ENCODE measurements at places on chromosomes 1 and 21.

- no peak for DNase-seq
Measured at GRCh38 chr1:167369175-167369574, 148.5 kb downstream of the POU2F1 start.

- DNase-seq = peak; percentile 39
Measured at GRCh38 chr1:33470495-33471012, 1.9 kb upstream of the ZSCAN20 start.

DNA sequence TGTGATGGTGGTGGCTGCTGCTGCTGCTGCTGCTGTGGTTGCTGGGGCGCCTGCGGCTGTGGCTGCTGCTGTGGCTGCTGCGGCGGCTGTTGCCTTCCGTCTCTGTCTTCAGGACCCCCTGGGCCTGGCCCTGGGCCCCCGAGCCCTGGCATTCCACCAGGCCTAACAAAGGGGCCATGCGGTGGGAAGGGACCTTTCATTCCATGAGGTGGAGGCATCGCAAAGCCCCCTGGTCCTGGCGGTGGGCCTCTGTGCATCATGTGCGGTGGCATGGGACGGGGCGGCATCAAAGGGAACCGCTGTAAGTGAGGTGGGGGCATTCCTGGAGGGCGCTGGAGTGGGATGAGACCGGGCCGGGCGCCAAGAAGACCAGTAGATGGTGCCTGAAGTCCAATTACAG is 12.4 kb downstream of the SOD1 start:
- DNase-seq = no peak

GRCh38 chr1:170893655-170894297 is 41.6 kb upstream of the MROH9 start:
- no peak for DNase-seq

DNA sequence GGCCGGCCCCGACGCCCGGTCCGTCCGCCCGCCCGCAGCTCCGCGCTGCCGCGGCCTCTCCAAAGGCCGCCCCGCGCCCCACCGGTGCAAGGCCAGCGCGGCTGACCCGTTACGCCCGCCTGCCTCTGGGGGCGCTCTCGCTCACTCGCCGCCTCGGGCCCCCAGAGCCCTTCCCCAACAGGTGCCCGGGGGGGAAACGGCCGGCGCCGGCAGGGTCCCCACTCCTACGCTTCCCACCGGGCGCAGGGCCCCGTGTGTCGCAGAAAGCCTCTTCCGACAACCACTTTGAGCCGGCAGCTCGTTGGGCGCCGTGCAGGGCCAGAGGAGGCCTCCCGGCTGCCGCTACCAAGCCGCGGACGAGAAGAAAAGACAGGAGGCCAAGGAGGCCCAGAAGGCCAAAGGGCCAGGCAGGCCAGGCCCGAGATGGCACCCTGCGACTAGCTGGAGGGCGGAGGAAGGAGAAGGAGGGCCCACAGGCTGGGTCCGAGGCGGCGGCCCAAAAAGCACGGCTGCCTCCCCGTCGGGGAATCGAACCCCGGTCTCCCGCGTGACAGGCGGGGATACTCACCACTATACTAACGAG is 64.9 kb upstream of the FCGR2A start:
- DNase-seq = peak; percentile 75

DNA sequence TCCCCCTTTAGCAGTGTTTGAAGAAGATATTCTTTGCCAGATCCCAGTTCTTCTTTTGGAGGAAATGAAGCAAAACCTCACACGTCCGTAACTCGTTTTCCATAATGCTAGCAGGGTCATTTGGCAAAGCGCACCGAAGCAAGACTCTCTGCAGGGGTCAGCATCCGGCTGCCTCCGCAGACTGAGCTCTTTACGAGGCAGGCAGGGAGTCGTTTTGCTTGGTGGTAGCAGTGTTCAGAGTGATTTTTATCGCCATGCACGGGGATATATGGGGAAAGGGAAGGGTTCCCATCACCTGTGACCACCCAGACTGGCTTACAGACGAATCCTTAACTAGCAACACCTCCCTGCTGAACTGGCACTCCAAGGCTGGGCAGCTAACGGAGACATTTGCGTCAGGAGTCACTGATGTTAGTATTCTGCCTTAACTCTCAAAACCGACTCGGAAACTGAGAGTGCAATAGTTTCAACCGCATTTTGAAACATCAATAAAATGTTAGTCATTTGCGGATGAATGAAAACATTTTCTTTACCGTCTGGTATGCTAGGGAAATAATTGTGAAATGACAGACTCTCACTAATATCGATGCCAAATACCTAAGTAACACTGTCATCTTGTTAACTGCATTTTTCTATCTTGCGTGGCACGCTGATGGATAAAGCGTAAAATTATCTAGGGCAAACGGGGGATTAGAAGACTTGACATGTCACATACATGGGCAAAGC is 2.2 kb upstream of the NEGR1 start:
- DNase-seq = no peak

- DNase-seq = no peak
Measured at GRCh38 chr21:38875694-38876492, 70.2 kb downstream of the ETS2 start.

DNA sequence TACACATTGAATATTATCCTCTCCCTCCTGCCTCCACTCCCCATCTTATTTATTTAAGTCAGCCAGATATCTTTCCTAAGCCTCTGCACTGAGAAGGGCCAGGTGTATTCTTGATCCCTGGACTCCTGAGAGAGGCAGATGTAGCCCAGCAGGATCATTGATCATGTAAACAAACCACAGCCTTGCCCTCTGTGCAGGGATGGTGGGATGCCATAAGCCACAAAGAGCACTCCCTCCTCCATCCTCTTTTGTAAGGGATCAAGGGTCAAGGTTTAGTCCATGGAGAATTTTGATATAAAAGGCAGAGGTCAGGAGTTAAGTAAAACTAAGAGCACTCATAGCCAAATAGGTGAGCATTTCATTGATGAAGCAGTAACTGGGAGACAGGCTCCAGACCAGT is 17.3 kb downstream of the PHGDH start:
- DNase-seq = no peak

GRCh38 chr1:115496904-115497527 is 144.8 kb upstream of the VANGL1 start:
- DNase-seq = no peak

DNA sequence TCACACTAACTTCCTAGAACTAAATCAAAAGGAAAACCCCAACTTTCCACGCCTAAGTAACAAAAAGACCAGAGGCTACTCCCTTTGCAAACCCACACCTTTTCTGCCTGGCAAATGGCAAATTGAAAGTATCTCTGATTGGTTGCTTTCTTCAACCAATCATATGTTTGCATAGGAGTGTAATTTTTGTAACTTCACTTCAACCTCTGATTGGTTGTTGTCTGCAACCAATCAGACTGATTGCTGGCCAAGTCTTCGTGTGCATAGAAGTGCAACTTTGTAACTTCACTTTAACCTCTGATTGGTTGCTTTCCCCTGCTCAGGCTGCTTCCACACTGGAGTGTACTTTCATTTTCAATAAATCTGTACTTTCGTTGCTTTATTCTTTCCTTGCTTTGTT is 36.9 kb upstream of the PADI2 start:
- no peak for DNase-seq

GRCh38 chr1:107535091-107535490 is 394.3 kb downstream of the NTNG1 start:
- DNase-seq = no peak

DNA sequence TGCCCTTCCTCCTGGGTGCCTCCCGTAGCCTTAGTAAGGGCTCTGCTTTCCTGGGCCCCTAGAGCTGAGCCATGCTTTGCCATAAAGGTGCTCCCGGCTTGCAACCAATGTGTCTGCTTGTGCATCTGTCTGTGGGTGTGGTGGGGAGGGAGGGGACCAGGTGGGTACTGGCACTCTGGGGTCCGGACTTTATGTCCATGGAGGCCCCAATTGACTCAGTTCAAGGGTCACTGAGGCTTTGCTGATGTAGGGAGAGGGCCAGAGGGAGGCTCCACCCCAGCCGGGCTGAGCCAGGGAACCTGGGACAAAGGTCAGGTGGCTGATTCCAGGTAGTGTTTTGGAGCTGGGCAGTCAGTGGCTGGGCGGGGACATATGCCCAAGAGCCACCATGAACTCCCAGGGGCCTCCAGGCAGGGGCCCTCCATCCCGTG is 15.0 kb downstream of the TNFRSF25 start:
- no peak for DNase-seq

DNA sequence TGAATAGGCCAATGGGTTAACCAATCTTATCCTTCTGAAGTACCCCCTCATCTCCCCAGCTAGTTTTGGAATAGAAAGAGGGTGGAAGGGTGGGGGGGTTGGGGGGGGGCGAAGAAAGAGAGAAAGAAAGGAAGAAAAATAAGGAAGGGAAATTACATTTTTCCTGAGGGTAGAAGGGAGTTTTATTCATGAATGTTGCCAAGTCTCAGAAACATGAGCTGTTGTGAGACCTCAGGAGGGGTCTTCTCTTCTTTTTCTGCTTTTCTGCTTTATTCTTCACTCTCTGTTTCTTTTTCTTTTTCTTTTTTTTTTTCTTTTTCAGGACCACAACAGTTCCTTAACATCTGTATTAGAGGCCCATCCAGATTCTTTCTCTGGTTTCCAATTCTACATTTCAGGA is 6.0 kb upstream of the TRIM67 start:
- DNase-seq = no peak

DNA sequence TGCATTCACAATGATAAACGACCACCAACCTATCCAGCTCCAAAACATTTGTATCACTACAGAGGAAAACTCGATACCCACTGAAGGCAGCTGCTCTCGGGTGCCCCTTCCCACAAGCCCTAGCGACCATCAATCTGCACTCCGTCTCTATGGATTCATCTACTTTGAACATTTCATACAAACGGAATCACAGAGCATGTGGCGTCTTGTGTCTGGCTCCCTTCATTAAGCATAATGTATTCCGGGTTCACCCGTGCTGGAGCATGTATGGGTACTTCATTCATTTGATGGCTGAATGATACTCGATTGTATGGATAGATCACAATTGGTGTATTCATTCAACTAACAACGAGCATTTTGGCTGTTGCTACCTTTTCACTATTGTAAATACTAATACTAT is 340.2 kb downstream of the SMYD3 start:
- DNase-seq = no peak

GRCh38 chr1:200381256-200381984 is 28.4 kb downstream of the ZNF281 start:
- DNase-seq = no peak

GRCh38 chr1:151372058-151372934 is at the start of gene SELENBP1:
Gene SELENBP1, minus strand, starts transcription at chr1:151372705. Its CDS starts 64 bp downstream, at chr1:151372641.
- no peak for DNase-seq

- DNase-seq = no peak
Measured at GRCh38 chr1:185917646-185918045, 183.5 kb downstream of the HMCN1 start.

DNA sequence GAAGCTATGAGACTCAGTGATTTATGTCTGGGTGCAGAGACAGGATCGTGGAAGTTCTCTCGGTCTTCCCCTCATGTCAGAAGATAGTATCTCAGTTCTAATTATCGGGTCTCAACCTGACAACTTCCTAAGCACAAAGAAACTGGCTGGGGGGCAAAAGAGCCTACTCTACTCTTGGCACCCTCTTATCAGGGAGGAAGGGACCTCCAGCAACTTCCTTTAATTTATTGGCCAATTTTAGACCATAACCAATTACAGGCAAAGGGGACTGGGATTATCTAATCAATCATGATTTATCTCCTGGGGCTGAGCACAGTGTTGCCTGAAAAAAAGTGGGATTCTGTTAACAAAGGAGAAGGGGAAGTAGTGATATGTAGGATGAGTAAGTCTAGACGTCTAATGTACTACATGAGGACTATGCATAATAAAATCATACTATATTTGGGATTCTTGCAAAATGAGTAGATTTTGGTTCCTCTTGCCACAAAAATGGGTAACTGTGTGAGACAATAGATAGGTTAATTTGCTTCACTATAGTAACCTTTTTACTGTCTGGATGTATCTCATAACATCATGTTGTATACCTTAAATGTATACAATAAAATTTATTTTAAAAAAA is 98.8 kb downstream of the ZFYVE9 start:
- DNase-seq = no peak

GRCh38 chr1:191641420-191642260 is 516.6 kb upstream of the RGS18 start:
- DNase-seq = no peak
